Progenitor cell of endocrine pancreas (in vitro differentiated cells): ENCODE measurements at places on chromosomes 5 and 9.

DNA sequence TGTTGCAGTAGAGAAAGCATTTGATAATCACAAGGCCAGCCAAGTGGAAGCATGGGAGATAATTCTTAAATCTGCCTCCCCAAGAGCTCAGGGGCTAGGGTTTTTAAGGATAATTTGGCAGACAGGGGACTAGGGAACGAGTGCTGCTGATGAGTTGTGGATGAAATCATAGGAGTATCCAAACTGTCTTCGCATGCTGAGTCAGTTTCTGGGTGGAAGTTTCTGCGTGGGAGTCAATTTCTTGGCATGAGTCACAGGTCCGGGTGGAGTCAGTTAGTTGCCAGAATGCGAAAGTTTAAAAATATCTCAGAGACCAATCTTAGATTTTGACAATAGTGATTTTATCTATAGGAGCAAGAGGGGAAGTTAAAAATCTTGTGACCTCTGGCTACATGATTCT lies 112.6 kb downstream of the TMC1 start:
- no peak for DNase-seq

DNA sequence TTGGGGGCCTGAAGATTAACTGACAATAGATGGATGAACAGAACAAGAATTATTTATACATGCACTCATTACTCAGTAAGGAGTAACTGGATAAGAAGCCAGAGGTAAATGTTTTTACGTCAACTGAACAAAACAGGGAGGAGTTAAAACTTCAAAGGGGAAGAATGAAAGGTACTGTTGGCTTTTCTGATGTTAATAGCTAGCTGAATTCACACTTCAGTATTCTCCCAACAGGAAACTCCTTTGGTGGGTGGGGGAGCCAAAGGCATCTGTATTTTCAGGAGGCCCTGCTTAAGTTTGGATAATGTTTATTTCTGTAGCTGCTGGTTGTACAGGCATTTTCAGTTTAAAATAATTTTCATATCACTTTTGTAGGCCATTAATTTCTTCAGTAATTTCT lies 23.2 kb upstream of the RFK start:
- no peak for DNase-seq

DNA sequence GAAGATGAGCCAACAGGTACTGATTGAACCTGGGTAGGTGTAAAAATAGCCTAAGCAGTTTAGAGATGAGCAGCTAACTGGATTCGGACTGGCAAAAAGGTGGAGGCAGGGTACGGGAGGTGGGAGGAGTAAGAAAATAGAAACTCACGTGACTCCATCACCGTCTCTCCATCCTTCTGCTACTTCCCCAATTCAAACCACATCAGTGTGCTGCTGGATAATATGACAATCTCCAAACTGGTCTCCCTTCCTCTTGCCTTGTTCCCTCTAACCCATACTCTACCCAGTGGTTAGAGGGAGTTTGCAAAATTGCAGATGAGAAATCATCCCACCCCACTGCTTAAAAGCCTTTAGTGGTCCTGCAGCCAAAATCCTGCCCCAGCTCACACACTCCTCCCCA lies 42.7 kb downstream of the RIGI start:
- no peak for DNase-seq

GRCh38 chr9:133351908-133352634 lies 4.1 kb downstream of the RPL7A start:
- DNase-seq, result no peak

GRCh38 chr9:133943781-133944745 lies 48.1 kb downstream of the VAV2 start:
- DNase-seq, result no peak

DNA sequence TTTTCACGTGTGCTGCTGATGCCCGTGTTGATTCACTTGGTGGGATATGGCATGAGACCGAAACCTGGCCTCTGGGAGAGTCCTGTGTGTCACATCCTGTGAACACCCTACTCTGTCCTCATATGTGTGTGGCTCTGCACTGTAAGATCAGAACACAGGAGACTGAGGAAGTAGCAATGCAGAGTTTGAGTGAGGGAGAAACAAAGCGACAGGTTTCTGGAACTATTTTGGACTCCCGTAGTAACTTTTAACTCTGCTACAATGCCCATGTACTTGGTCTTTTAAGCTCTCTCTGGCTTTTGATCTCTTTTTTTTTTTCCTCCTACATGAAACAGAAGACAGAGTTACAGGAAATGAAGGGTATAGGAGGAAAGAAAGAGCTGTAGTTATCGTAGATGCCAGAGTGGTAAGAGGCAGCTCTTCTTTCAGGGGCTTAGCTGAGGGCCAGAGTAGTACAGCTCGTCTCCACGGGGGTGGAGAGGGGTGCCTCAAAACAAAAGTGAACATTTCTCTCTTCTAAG lies 26.6 kb downstream of the GRAMD2B start:
- DNase-seq, result no peak

- DNase-seq, result no peak
Measured at GRCh38 chr9:135591506-135592330, 30.2 kb downstream of the PAEP start.

DNA sequence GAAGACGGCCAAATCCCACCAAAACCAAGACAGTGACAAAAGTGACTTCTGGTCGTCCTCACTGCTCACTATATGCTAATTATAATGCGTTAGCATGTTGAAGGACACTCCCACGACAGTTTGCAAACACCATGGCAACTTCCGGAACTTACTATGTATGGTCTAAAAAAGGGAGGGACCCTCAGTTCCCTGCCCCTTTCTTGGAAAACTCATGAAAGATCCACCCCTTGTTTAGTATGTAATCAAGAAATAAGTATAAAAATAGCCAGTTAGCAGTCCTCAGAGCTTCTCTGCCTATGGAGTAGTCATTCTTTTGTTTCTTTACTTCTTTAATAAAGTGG lies 9.5 kb downstream of the FCN2 start:
- no peak for DNase-seq

DNA sequence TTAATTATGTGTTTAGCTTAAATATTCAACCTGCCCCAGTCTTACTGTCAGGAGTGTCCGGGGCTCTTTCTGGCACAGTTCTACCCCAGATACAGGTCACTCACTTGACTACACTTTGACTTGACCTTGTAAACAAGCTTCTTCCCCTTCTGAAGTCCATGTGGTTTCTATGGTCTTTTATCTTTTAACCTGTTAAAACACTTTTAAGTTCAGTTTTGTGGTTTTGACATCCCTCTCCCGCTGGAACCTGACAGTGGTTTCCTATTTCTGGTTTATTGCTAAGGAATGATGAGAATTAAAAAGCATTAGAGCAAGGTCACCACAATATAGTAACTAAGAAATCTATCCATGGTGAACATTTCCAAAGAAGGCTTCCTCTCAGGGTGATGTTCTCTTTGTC lies 300.1 kb downstream of the TMEM167A start:
- DNase-seq, result no peak

GRCh38 chr5:176714067-176714466 lies 66.8 kb downstream of the TSPAN17 start:
- no peak for DNase-seq

GRCh38 chr9:124132671-124133147 lies 121.1 kb downstream of the LHX2 start:
- no peak for DNase-seq

DNA sequence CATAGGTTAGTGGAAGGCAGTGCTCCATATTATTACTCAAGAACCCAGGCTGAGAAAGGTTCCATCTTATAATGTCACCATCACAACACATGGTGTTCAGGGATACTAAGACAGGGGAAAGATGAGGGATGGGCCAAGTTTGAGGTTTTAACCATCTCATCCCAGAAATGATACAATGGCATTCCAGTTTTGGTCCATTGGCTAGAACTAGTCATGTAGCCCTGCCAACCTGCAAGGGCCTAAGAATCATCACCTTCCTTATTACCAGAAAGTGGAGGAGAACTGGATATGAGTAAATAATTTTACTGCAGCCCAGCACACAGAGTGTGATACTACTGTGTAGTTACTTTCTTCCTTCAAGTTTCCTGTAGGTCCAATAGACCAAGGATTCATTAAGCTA lies 144.5 kb upstream of the ABCA1 start:
- no peak for DNase-seq

DNA sequence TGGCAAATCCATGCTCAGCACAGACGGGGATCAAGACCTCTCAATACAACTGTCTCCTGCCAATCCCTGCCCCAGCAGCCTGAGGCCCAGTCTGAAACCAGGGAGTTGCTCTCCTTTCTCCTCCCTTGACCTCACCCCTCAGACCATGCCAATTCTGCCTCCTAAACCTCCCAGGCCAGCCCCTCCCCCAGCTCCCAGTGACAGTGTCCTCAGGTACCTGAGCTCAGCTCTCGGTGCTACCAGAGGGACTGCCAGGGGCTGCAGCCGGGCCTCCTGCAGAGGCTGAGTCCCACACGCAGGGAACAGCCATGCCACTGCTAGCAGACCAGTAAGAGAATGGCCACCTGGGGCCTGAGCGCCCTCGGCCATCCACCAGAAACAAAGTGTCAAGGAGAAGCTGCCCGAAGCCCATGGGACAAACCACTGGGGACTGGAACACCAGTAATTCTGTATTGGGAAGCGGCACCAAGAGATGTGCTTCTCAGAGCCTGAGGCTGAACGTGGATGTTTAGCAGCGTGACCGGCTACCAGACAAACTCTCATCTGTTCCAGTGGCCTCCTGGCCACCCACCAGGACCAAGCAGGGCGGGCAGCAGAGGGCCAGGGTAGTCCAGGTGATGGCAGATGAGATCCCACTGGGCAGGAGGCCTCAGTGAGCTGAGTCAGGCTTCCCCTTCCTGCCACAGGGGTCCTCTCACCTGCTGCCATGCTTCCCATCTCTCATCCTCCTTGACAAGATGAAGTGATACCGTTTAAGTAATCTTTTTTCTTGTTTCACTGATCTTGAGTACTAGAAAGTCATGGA lies 557 bp upstream of the IL3 start:
- DNase-seq, result peak; percentile 6

DNA sequence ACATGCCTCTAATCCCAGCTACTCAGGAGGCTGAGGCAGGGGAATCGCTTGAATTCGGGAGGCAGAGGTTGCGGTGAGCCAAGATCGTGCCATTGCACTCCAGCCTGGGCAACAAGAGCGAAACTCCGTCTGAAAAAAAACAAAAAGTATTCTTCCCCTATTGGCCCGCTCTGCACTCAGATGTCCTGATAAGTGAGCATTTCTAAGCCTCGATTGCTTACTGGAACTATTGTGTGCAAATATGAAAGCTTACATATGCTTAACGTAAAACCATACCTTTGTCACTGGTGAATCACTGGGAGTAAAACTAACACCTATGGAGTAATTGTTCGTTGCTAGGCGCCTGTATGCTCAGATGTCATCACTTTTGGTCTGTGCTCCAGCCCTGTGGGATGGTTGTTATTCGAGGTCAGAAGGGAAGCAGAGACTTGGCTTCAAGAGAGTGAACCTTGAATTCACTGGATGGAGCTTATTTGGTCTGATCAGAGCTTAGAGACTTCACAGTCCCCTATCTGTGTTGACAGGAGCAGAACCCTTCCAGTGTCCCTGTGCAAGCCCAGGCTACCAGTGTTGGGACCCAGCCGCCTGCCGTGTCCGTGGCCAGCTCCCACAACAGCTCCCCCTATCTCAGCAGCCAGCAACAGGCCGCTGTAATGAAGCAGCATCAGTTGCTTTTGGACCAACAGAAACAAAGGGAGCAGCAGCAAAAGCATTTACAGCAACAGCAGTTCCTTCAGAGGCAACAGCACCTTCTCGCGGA lies 25.3 kb upstream of the LTC4S start:
- DNase-seq, result no peak

GRCh38 chr5:51181208-51181894 lies 201.9 kb upstream of the ISL1 start:
- no peak for DNase-seq

DNA sequence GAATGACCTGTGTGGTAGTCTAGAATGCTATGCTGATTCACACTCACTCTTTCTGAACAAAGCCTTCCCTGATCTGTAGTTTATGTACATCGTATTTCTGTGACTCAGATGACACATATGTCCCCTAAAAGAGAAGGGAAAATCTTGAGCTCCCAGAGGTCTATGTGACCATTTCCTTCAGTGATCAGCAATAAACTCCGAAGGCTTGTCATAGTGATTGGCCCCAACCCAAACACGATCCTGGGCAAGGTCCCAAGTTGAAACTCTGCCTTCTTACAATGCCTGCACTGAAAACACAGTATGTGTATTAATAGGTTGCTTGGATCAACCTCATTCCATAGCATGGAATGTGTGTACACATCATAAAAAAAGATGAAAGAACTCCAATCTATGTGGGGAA lies 685.8 kb downstream of the MAT2B start:
- no peak for DNase-seq

DNA sequence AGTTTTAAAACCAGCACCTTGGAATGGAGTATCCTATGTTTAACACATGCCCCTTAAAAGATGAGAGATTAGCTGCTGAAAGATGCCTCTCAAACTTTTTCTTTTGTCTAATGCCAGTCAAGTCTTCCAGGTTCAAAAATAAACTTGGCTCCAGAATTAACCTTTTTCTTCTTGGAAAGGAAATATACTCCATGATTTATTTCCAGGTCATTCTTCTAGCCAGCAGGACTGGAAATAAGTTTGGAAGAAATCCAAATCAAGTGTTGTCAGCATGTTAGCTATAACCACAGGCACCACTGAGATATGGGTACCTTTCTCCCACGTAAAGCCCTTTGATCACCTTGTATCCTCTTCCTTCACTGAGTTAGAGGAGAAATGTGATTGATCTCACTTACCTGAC lies 56.1 kb downstream of the NLN start:
- no peak for DNase-seq

DNA sequence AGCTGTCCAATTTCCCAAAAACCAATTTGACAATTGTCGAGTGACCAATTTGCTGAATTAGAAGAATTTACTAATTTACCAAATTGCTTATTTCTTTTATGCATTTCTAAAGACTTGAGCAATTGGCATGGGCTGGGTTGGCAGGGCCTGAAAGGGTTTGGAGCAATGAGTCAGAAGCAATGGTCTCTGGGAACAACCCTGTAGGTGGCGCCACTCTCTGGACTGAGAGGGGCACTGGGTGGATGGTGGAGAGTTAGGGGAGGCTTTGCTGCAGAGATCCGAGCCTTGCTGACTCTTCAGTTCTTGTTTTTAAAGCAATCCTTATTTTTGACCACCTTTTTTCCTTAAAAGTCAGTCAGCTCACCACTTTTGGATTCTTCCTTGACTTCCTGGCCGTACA lies 71.5 kb upstream of the RPS23 start:
- no peak for DNase-seq

- no peak for DNase-seq
Measured at GRCh38 chr9:135647884-135648283, 8.5 kb upstream of the GLT6D1 start.

GRCh38 chr5:158273035-158273434 lies 414.1 kb upstream of the CLINT1 start:
- no peak for DNase-seq
